IPS-NIHi11 (cell line): ENCODE measurements at places on chromosomes 4 and X.

DNA sequence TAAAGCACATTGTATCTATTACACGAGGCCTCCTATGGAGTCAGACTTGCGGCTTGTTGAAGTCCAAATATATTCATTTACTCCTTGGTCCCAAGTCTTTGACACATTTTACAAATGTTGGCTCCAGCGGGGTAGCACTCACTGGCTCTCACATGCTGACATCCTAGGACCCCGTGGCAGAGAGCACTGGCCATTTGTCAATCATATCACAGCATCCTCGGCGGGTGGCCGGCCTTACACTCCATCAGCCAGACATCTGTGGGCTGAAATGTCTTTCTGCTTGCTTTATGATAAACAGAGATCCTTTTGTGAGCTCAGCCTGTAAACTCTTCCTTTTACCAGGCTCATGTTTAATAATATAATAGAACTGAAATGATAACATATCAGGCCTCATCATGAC lies 25.7 kb upstream of the VCX2 start:
- no peak for DNase-seq

- no peak for DNase-seq
These were observed 146.8 kb downstream of the RPA4 start for GRCh38 chrX:97030463-97030862.

- DNase-seq, result no peak
These were observed 2.5 kb downstream of the SPIN2A start for GRCh38 chrX:57134702-57135101.

- DNase-seq, result no peak
These were observed 117.5 kb downstream of the PCDH18 start for GRCh38 chr4:137414802-137415201.

- peak; percentile 47 for DNase-seq
These were observed 21.8 kb downstream of the STARD8 start for GRCh38 chrX:68669094-68669860.

DNA sequence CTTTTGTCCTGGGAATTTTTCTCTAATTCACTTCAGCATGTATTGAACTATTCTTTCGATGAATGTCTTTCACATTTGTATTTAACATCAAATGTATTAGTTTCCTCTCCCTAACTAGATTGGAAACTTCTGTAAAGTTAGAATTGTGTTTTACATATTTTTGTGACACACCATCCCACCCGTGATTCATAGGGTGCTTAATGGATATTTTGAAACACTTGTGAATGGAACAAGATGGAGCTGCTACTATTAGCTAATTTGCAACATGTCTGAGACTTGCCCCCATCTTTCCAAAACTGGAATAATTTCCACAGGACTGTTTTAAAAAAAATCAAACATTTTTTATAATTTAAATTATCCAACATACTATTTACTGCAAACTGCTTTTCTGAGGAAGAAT lies 30.2 kb upstream of the GNPDA2 start:
- no peak for DNase-seq

GRCh38 chr4:7460566-7460965 lies 25.8 kb upstream of the PSAPL1 start:
- DNase-seq, result no peak

DNA sequence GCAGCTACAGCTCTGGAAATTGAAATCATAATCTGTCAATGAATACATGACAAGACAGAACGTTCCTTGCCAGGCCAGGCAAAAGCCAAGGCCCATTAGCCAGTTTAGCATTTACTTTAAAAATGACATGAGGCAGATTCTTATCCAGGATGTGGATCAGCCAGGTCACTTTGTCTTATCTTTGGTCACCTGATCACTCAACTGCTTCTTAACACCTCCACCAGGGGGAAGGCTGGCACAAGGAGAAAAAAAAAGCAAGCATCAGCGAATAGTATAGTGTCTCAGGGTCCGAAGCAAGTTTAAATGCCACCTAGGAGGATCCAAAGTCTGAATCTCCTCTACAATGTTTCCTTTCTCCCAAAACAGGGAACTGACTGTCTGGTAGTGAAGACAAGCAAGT lies 18.8 kb downstream of the ATP1B4 start:
- peak; percentile 19 for DNase-seq

- no peak for DNase-seq
These were observed 130.4 kb downstream of the BCOR start for GRCh38 chrX:39967348-39967747.

DNA sequence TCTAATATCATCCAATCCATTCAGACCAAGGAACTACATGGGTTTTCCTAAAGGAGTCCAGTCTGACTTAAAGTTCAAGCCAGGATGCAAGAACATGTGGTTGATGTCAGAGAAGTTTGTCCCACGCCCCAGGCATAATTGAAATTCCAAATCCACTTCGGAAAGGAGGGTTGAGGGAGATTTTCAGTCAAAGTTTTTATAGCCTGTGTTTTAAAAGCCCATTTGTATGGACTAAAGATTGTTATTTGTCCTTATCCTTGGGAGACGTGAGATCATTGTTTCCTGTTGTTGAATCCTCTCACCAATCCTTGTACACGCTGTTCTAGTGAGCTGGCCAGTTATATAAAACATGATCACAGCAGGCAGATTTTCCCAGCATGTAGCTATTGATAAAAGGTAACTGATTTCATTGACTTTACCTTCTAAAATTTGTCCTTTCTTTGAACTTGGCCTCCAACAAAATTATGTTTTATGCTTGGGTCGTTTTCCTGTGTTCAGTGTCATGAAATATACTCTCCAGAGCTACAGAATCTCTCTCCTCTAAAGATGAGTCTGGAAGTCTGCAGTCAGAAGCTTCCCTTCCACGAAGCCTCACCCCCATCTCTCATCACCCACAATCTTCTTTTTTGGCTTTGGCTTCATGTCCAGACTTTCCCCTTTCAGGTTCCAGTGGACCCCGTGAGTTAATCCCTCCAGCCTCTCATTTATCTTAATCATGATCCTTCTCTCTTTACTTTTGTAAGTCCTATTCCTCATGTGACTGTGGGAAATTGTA lies 92.9 kb downstream of the ATP10D start:
- no peak for DNase-seq

DNA sequence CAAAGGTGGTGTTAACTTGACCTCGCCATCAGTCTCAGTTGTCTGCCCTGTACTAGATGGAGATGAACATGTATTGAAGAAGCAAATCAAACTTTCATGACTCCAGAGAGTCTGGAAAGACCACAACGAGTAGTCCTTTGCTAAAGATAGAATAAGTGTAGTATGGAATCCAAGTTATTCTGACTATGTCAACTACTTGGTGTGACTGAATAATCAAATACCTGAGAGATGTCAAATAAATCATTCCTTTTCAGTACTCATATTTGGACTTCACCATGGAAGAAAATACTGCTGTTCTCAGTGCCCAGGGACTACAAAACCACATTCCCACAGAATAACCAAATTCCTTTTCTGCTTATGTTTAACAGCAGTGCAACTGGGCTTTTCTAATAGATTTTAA lies 161.2 kb upstream of the SPRY1 start:
- DNase-seq, result peak; percentile 18

DNA sequence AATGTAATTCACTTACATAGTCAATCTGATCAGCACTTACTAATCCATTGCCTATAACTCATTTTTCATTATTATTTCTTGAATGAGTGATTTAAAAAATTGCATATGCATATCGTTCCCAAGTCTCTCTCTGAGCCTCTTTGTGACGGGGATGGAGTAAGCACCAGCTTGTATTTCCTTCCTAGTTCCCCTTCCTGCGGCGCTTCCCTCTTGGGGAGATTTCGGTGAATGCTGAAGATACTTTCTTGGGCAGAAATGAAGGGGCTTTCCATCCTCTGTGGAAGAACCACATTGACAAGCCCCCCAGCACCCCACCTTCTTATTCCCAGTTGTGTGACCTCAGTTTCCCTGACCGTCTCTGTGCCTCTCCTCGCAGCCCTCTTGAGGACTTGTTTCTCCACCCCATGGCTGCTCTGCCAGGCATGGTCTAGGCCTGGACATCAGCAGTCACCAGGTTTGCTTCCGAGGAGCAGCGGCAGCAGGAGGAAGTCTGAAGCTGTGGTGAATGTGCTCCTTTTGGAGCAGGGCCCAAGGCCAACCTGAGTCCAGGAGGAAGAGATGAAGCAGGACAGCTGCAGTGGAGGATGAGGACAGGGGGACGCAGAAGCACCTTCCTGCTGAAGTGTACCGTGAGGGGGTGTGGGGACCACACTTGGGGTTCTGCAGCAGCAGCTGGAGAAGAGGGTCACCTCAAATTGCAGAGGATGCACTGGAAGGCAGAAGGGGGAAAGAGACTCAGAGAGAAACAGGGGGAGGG lies 124.9 kb downstream of the IRF2 start:
- no peak for DNase-seq

GRCh38 chrX:152137771-152138387 lies 498 bp downstream of the MAGEA10 start:
- no peak for DNase-seq

DNA sequence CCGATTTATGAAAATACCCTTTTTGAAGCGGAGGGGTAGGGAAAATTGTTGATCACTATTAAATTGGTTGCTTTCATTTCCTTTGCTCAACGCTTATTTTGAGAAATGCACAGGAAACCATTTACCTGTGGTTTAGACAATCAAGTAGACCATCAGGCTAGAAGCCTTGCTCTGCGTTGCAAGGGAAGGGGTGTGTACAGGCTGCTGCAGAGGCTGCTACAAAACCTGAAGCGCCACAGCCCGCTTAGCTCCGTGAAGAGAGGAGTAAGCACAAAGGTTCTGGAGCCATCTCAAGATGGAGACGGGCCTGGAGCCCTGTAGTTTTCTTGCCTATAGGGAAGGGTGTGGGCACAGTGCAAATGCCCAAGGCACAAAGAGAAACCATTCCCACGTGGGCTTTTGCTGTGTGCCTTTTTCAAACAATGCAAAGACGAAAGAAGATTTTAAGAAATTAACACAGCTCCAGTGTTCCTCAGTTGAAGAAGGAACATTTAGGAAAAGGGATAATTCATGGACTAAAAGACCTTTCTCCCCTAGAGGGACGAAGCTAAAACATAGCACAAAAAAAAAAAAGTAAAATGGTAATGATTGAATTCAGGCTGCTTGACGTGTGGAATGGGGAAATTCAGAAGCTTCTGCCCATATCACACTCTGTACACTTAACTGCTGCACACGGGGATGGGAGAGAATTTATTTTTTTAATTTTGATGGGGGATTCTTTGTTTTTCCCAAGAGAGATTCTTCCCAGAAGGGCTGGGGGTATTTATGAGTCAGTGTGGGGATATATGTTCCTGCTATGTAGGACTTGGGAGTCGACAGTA lies 3.5 kb downstream of the TMSB4X start:
- peak; percentile 12 for DNase-seq

- no peak for DNase-seq
These were observed 368.7 kb upstream of the FTHL17 start for GRCh38 chrX:31440546-31440945.

GRCh38 chr4:77072195-77072753 lies 3.5 kb downstream of the CCNI start:
- no peak for DNase-seq
